Right lobe of liver (tissue), 6 donors: ENCODE measurements at places on chromosomes 11 and 22.

- DNase-seq: no peak
These were observed 410.7 kb upstream of the API5 start for GRCh38 chr11:42901084-42901483.

- DNase-seq: no peak
These were observed 127.4 kb upstream of the OPCML start for GRCh38 chr11:133659538-133660201.

DNA sequence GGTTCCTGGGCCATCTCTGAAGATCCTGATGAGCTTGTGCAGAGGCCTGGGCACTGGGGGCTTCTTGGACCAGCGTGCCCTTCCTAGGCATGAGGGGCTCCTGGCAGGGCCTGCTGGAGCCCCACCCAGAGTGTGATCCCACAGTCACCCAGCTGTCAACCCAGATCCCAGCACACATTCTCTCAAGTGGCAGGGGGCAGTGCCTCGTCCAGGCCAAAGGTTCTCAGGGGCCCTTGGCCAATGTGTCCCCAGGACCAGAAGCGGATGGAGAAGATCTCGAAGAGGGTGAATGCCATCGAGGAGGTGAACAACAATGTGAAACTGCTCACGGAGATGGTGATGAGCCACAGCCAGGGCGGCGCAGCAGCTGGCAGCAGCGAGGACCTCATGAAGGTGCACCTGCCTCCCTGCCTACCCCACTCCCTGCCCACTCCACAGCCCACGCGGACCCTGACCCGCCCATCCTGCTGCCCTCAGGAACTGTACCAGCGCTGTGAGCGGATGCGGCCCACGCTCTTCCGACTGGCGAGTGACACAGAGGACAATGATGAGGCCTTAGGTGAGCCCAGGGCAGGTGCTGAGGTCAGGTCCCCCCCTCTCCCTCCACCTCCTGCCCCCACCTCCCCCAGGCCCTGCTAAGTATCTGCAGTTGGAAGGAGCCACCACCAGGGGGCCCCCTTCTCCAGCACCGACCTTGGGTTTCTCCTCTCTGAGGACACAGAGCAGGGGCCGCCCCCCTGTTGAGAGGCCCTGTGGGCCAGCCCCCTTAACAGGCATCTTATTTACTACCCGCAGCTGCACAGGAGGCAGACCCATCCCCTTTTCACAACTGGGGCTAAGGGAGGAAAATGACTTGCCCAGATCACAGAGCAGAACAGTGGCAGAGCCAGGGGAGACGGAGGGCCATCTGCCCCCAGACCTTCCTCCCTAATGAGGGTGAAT is 14.7 kb downstream of the GGA1 start:
- DNase-seq: peak; percentile 58

GRCh38 chr22:46053563-46054090 is 76.7 kb upstream of the WNT7B start:
- DNase-seq: peak; percentile 89
